Dermis lymphatic vessel endothelial cell (primary cell): ENCODE measurements at places on chromosomes 7 and 10. TPM values are rescaled to one million over a fixed set of nuclear protein-coding genes. Genes with fewer than 3 reads are reported as not detected.

Gene MOGAT3
- not detected in 2 replicates for total RNA-seq

Gene WIPF3
- total RNA-seq: not detected in 2 replicates

Gene CREB5
- total RNA-seq: 2.1 and 8.1 TPM in 2 replicates

Gene NPY
- not detected in 2 replicates for total RNA-seq

Gene ATRNL1
- 1.4 and 1.7 TPM in 2 replicates for total RNA-seq

Gene IGF2BP3
- 1.7 and 2.1 TPM in 2 replicates for total RNA-seq

Gene CAPZA2
- total RNA-seq: 188 and 240 TPM in 2 replicates

Gene JAKMIP3
- total RNA-seq: under 0.01 and 0.09 TPM in 2 replicates

Gene TAC1
- not detected in 2 replicates for total RNA-seq

Gene AGAP5
- 1.4 and 1.8 TPM in 2 replicates for total RNA-seq

Gene THSD7A
- total RNA-seq: 28.3 and 37.5 TPM in 2 replicates
